Keratinocyte (primary cell): ENCODE measurements at places on chromosomes 1 and 21.

DNA sequence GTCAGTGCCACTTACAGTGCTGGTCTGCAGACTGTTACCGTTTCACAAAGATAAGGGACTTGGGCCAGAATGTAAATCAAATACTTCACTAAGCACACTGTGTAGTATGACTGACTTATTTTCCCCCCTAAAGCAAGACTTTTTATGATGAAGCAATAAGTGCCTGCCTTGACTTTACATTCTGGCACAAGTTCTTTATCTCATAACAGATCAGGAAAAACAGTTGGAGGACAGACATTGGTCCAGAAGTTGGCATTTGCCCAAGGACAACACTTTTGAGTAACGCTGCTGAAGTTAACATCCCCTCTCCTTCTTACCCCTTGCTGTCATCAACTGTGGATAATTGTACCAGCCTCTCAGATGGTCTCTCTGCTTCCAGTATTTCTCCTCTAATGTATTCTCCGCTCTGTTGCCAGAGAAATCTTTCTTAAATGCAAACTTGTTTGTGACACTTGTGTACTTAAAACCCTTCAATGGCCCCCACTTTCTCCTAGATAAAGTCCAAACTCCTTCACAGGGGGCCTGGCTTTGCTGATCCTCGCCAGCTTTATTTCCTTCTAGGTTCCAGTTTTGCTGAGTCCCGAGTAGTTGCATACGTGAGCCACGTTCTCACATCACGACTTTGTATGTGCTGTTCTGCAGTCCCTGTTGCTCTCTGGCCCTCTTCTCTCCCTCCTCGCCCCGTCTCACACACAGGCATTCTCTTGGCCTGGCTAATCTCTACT is 45.7 kb downstream of the S1PR1 start:
- no peak for DNase-seq

GRCh38 chr1:218846181-218846580 is 327.5 kb upstream of the LYPLAL1 start:
- DNase-seq: no peak

DNA sequence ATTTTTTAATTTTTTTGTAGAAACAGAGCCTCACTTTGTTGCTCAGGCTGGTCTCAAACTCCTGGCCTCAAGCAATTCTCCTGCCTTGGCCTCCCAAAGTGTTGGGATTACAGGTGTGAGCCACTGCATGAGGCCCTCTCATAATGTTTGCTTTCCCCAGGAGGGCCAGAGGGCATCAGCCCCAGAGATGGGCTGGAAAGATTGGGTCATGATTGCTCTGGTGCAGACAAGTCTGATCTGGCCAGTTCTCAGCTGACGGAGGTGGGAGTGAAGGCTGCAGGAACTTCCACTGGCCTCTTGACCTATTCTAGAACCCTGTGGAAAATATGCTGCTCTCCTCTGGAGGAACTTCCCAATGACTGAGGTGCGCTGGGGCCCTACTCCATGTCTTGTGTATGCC is 43.4 kb upstream of the RD3 start:
- no peak for DNase-seq

DNA sequence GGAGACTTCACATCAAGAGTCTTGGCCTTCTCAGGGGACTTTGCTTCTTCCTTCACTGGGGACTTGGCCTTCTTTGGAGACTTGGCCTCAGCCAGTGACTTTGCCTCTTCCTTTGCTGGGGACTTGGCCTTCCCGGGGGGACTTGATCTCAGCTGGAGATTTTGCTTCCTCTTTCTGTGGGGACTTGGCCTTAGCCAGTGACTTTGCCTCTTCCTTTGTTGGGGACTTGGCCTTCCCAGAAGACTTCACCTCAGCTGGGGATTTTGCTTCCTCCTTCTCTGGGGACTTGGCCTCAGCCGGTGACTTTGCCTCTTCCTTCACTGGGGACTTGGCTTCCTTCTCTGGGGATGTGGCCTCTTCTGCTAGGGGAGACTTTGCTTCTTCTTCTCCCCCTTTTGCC is 13.5 kb upstream of the CD2 start:
- no peak for DNase-seq

- no peak for DNase-seq
Measured at GRCh38 chr1:235470741-235471439, 33.4 kb downstream of the B3GALNT2 start.

GRCh38 chr1:244647819-244648218 is 5.1 kb upstream of the DESI2 start:
- DNase-seq: no peak

GRCh38 chr1:230278871-230279582 is 147.1 kb downstream of the PGBD5 start:
- no peak for DNase-seq

GRCh38 chr21:32167513-32167912 is 111.3 kb downstream of the MIS18A start:
- DNase-seq: no peak

GRCh38 chr1:95286479-95286878 is 52.5 kb downstream of the RWDD3 start:
- DNase-seq: no peak

DNA sequence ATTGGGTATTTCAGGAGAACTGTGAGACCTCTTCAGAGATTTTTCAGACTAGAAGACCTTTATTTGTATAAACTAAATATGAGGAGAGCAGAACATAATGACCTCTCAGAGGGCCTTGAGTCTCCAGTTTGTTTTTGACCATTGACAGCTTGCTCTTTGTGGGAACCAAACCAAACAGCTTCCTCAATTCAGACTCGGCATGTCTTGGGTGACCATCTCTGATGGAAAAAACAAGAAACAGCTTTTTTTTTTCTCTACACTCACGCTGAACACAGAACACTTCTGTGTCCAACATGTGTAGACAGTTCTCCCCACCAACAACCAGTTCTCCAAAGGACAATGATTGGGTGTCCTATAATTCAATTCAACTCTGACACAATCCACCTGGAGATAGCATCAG is 11.5 kb downstream of the ATP1A4 start:
- DNase-seq: no peak

GRCh38 chr1:2908561-2908960 is 107.1 kb upstream of the TTC34 start:
- no peak for DNase-seq

GRCh38 chr1:107875689-107876088 is 89.3 kb downstream of the VAV3 start:
- DNase-seq: no peak

DNA sequence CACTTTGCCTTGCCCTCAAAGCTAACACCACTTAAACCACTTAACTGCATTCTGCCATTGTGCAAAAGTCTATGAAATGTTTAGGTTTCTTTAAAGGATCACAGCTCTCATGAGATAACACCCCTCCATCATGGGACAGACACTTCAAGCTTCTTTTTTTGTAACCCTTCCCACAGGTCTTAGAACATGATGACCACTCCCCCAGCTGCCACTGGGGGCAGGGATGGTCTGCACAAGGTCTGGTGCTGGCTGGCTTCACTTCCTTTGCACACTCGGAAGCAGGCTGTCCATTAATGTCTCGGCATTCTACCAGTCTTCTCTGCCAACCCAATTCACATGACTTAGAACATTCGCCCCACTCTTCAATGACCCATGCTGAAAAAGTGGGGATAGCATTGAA is 7.7 kb downstream of the ADAMTS1 start:
- DNase-seq: no peak

DNA sequence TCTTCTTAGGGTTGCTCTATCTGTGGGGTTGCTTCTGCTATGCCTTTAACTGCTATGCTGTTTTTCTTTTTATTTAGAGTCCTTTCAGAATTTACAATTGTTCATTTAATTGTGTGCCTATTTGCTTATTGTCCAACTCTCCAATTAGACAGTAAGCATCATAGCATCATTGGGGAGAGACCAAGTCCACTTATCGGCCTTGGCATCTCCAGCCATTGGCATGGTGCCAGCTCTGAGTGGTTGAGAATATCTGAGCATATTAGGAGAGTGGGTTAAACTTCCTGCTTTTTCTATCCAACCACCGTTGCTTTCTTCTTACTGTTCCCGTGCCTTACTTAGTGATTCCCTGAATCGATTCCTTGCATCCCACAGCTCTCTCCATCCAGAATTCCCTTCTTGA is 535.0 kb downstream of the AJAP1 start:
- no peak for DNase-seq

DNA sequence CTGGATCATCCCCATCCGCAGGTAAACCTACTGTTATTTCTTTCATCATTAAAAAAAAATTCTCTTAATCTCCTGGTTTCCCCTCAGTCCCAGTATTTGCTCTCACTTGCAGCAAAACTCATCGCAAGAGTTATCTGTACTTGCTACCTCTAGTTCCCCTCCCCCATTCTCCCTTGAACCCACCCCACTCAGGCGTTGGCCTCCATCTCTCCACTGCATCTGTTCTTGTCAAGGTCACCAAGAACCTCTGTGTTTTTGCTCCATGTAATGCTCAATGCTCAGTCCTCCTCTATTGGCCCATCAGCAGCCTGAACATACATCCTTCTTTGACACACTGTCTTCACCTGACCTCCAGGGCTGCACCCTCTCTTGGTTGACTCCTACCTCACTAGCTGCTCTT is 4.6 kb downstream of the PKLR start:
- no peak for DNase-seq

- no peak for DNase-seq
Measured at GRCh38 chr1:206098242-206098919, 18.8 kb downstream of the AVPR1B start.

GRCh38 chr1:163173121-163173520 is 29.6 kb downstream of the RGS5 start:
- DNase-seq: no peak

GRCh38 chr1:234665975-234666605 is 56.1 kb upstream of the IRF2BP2 start:
- DNase-seq: no peak

DNA sequence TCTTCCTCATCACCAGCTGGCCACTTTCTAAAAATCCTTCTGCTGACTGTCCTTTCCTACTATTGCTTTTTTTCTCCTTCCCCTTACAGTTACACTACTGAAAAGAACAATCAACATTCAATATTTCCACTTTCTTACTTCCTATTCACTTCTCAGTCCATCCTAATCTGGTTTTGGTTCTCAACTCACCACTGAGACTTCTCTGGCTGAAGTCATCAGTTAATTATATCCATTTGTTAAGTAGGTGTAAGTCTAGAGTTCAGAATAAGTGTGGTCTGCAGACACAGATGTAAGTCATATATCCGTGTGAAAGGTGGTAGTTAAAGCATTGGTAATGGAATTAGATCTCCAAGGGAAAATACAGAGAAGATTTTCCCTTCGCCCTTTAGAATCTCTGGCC is 21.4 kb downstream of the PEA15 start:
- no peak for DNase-seq

- no peak for DNase-seq
Measured at GRCh38 chr1:100354971-100355394, 2.7 kb downstream of the CDC14A start.
